HFF-Myc (cell line): ENCODE measurements at places on chromosomes 13 and 19.

GRCh38 chr19:2611483-2612464 is 90.7 kb downstream of the GNG7 start:
- DNase-seq, result no peak

DNA sequence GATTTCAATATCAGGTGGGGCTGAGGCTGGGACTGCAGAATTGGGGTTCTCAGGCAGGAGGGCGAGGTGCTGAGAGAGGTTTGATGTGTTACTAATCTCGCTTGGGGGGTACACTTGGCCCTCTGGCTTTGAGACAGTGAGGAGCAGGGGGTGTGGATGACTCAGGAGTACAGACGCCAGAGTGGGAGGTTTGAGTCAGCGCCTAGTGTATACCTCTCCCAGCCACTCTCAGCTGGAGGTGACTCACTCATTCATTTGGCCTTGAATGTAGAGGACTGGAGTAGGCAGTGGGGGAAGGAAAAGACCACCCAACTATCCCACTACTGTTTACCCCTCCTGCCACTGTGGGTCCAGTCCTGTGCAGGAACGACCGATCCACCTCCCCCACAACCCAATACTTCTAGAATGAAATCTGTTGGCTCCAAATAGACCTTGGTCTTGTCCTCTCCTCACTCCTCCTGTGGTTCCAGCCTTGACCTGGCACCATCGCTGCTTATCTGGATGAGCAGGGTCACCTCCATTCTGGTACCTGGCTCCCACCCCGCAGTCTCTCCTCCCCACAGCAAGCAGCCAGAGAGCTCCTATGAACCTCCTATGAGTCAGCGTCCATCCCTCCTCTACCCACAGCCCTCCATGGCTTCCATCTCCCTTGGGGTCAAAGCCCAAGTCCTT is 20.1 kb upstream of the ZNRF4 start:
- DNase-seq, result peak; percentile 48

DNA sequence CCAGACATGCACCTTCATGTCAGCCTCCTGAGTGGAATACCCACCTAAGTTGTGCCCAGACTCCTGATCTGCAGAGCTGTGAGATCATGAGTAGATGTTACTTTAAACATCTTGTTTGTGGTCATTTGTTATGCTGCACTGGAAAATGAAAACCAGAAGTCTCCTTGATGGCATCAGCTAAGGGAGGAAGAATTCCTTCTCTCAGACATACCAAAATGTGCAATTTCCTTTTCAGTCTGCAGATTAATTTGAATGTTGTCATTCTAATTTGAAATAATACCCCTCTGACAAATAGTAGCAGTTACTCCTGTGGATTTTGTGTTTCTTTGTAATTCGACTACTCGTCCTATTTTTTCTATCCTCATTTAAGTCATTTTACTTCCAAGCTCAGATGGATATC is 59.3 kb downstream of the ITGBL1 start:
- DNase-seq, result no peak

- no peak for DNase-seq
Measured at GRCh38 chr19:18762125-18763023, 28.7 kb downstream of the COMP start.

DNA sequence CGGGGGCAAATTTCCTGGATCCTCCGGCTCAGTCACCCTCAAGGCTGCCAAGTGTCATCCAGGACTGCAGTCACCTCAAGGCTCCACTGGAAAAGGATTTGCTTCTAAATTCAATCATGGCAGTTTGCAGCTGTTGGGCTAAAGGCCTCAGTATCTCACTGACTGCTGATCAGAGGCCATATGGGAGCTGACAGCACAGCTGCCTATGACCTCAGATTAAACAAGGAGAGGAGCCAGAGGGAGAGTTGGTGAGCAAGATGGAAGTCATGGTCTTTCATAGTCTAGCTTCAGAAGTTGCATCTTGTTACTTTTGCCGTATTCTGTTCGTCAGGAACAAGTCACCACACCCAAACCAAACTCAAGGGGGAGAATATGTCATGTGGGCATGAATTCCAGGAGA is 849.7 kb downstream of the UQCRFS1 start:
- DNase-seq, result no peak

GRCh38 chr19:54297759-54298305 is 15.1 kb downstream of the LILRA5 start:
- DNase-seq, result no peak

GRCh38 chr19:14817052-14817451 is 17.9 kb downstream of the OR7A5 start:
- DNase-seq, result no peak

DNA sequence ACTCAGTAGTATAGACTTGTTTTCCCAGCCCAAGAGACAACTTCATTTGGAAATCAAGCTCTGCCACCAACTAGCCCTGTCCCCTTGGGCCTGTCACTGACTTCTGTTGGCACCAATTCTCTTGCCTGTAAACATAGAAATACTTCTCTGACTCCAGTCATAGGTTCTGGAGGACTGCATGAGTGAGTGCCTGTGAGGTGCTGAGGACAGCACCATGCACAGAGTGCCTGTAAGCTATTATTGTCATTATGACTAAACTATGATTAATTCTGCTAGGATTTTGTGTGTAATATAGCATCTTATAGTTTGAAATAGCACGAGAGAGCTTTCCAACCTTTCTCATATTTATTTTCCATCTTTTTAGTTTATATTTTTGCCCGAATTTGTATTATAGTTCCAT is 247.9 kb downstream of the MYO16 start:
- DNase-seq, result no peak

- no peak for DNase-seq
Measured at GRCh38 chr19:17575871-17576757, 20.7 kb downstream of the COLGALT1 start.

DNA sequence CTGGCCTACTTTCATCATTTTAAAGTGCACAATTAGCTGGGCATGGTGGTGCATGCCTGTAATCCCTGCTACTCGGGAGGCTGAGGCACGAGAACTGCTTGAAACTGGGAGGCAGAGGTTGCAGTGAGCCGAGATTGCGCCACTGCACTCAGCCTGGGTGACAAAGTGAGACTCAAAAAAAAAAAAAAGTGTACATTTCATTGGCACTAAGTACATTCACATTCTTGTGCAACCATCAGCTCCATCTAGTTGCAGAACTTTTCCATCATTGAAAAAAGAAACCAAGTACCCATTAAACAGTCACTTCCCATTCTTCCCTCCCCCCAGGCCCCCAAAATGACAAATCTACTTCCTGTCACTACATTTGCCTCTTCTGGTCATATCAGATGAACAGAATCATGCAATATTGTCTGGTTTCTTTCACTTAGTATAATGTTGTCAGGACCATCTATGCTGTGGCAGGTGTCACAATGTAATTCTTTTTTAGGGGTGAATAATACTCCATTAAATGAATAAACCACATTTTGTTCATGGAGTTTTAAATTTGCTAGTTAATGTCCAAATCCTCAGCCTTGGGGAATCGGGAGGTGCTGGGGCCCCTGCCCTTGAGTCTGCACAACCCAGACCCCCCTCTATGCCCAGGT is 7.4 kb upstream of the SIGLEC11 start:
- DNase-seq, result no peak

DNA sequence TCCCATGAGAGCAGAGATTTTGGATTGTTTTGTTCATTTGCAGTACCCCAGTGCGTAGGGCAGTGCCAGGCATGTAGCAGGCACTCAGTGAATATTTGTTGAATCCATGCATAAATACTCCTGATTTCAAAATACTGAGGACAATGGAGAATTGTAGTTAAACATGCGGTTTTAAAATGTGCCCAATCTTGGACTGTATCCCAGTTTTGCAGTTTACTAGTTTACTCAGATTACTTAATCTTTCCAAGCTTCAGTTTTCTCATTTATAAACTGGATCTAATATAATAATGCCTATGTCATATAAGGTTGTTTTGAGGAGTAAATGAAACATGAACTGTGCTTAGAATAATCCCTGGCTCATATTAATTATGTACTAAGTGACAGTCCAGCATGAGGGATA is 39.0 kb downstream of the RCBTB2 start:
- no peak for DNase-seq

GRCh38 chr19:37467608-37468090 is 405 bp upstream of the ZNF569 start:
- no peak for DNase-seq

GRCh38 chr19:12965017-12965811 is 4.2 kb upstream of the DAND5 start:
- no peak for DNase-seq

- no peak for DNase-seq
Measured at GRCh38 chr13:110305949-110306339, 1.0 kb downstream of the COL4A1 start.

DNA sequence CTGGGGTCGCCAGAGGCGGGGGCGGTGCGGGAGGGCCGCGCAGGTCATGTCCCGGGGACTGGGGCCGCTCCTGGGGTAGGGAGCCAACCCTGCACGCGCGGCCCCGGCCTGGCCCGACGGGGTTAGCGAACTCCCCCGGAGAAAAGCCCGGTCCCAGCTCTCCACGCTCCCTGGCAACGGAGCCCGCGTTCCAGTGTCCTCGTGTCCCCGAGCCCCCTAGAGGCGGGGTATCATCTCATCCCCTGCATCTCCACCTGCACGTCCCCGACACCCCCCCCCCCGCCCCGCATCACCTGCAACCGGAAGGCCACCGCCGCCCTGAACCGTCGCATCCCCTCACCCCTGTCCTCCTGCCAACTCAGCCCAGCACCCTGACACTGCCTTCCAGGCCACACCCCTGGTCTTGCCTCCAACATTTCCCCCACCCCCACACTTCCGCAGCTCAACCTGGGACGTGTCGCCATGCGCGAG is 2.7 kb downstream of the WDR88 start:
- DNase-seq, result no peak
